ENCODE measurements at places on chromosomes 6 and 20.
A peak's percentile ranks its signal among the peaks of the same experiment; 100 is the strongest.

DNA sequence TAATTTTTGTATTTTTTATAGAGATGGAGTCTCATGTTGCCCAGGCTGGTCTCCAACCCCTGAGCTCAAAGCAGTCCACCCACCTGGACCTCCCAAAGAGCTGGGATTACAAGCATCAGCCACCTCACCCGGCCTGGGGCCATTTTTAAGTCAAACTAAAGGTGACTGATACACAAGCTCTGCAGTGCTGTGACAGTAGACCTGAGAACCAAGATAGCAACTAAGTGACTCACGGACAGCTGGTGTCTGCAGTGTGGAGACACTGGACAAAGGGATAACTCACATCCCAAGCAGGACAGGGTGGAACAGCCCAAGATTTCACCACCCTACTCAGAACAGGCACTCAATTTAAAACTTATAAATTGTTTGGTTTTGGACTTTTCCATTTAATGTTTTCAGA, 402.5 kb downstream of the CD83 start:
- DNase-seq, result no peak

DNA sequence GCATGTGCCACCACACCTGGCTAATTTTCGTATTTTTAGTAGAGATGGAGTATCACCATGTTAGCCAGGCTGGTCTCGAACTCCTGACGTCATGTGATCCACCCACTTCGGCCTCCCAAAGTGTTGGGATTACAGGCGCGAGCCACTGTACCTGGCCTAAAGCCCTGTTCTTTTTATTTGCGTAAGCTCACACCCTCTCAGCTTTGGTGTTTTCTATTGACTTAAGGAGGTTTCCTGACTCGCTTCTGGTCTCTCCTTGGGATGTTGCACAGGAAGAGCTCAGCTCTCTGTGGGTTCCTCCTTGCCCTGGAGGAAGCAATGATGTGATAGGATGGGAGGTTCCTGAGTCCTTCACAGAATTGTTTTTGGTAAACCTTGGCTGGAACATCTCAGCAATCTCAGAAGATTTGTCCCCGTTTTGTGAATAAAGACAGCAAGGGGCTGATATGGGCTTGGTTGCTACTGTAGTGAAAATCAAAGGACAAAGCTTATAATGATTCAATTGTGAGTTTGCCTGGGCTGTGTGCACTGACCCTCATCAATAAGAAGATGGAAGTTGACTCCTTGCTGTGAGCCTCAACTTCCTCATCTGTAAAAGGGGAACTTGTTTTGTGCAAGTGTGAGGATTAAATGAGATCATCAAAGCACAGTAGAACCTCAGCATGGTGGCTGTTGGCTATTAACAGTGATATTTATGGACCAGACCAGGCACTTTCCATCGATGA, 27.0 kb downstream of the TOX2 start:
- peak; percentile 50 for DNase-seq

DNA sequence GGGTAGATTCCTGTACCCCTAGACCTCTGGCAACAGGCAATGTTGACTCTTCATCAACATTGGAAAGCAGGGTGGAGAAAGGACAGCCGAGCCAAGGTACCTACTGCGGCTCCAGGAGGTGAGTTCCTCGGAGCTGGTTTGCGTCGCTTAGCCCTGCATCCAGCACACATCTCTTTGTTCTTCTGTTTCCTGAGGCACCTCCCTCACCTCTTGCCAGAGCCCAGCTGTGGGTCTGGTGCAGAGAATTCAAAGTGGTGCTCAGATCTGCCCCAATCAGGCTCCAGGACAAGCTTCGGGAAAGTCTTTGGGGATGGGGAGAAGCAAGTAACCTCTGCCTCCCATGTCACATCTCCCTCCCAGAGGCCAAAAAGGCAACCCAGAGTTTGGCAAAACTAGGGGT, 2.2 kb downstream of the KCNG1 start:
- no peak for DNase-seq

DNA sequence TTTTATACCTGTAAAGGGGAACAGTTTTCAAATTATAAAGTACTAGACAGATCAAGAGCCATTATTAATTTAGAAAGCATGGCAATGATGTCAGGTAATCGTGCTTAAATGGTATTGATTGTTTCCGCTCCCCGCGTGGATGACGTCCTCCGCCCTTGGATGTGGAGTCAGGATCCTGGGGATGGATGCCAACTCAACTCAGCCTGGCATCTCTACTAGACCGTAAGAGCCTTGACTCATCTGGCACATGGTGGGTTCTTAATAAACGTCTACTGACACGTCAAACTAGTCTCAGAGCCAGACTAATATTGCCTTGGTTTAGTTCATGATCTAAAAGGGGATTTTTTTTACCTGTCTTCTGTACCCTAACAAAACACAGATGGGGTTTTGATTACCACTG, 80.2 kb downstream of the LRFN2 start:
- DNase-seq, result no peak

GRCh38 chr6:42784717-42785498, 3.1 kb downstream of the BICRAL start:
- no peak for DNase-seq

- peak; percentile 41 for DNase-seq
Measured at GRCh38 chr6:10528158-10528981, 7.2 kb downstream of the GCNT2 start.

- no peak for DNase-seq
Measured at GRCh38 chr6:42841844-42842584, 37.4 kb upstream of the RPL7L1 start.

DNA sequence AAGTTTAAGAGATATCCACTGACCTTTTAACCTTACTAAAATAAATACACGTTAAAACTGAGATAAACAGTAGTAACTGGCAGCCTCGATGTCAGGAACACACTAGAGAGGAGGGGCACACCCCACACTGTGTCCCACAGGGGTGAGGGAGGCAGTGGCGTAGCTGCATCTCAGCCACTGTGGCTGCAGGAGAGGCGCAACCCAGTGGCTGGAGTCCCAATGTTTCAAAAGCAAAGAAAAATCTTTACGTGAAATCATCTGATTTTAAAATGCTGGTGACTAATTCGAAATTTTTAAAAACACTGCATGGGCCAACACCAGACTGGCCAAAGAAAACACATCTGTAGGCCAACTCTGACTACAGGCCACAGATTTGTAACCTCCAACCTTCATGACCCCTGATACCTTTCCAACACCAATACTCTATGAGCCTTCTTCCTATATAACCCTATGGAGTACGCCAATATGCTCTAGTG, 54.7 kb downstream of the TRAM2 start:
- no peak for DNase-seq

- no peak for DNase-seq
Measured at GRCh38 chr6:164401871-164402270, 907.5 kb downstream of the C6orf118 start.

- no peak for DNase-seq
Measured at GRCh38 chr6:22017272-22017671, 279.6 kb downstream of the PRL start.

- DNase-seq, result no peak
Measured at GRCh38 chr6:38703949-38704590, 1.1 kb upstream of the GLO1 start.

GRCh38 chr20:53037621-53038020, 65.5 kb downstream of the TSHZ2 start:
- DNase-seq, result no peak

GRCh38 chr6:158219228-158219627, 51.1 kb downstream of the GTF2H5 start:
- no peak for DNase-seq

GRCh38 chr6:43669050-43669921, 18.3 kb downstream of the MRPS18A start:
- no peak for DNase-seq

- DNase-seq, result no peak
Measured at GRCh38 chr6:139644821-139645220, 270.4 kb upstream of the CITED2 start.

DNA sequence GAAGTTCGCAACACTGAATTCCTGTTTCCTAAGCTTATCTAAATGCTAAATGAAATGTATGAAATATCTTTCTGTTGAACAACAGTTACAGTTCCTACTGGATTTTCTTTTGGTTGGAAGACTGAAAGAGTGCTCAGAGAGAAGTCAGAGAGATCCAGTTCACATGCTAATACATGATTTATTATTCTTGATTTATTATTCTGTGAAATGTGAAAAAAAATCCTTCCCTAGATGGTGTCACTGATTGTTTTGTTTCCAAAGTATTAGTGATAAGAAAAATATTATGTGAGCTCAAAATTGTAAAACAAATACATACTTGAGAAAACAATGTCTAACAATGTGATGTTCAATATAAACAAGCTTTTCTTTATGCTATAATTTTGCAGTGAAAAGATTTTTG, 42.1 kb downstream of the ADGRG6 start:
- no peak for DNase-seq

DNA sequence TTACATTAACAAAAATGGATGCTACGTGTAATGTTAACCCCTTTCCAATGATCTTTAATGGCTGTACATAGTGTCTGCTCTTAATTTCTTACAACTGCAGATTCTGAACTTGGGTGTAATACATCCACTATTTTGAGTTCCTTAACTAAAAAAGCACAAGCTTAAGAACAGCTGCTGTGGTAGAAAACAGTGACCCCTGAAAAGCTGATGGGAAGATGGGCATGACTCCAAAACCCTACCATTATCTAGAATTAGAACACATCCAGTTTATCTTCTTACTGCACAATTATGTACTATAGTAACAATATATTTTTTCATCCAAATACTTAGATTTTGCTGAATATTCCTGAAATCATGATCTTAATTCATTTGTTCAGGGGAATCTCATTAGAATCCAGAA, 49.3 kb downstream of the LYRM4 start:
- no peak for DNase-seq

Data from GM10248 (cell line).